ENCODE measurements at places on chromosomes 11 and 22. TPM values are rescaled to one million over a fixed set of nuclear protein-coding genes. Genes with fewer than 3 reads are reported as not detected.

Gene LRRC74B
- total RNA-seq = under 0.01 TPM

Gene SLC17A6
- total RNA-seq = not detected

Gene PANX3
- total RNA-seq = not detected

Gene SLC1A2
- 0.72 TPM for total RNA-seq

Gene HEPHL1
- total RNA-seq = not detected

Gene PATE2
- total RNA-seq = 0.36 TPM

Gene OR5B21
- not detected for total RNA-seq

Gene SLN
- not detected for total RNA-seq

GRCh38 chr11:134587345-134587744 lies 175.3 kb upstream of the B3GAT1 start:
- no peaks in the 10 kb centered on the region for H3K27me3 ChIP-seq
- DNase-seq = peak; percentile 37
- no peak overlapping the region for H3K4me3 ChIP-seq
- no peak overlapping the region for H3K27ac ChIP-seq

GRCh38 chr22:38136607-38137006 lies 26.1 kb upstream of the BAIAP2L2 start:
- H3K36me3 ChIP-seq = no peaks in the 10 kb centered on the region
- peaks cover 13% of the 10 kb centered on the region for H3K4me1 ChIP-seq
- H3K27ac ChIP-seq = no peak overlapping the region
- H3K4me3 ChIP-seq = no peak overlapping the region
- no peaks in the 10 kb centered on the region for H3K27me3 ChIP-seq

DNA sequence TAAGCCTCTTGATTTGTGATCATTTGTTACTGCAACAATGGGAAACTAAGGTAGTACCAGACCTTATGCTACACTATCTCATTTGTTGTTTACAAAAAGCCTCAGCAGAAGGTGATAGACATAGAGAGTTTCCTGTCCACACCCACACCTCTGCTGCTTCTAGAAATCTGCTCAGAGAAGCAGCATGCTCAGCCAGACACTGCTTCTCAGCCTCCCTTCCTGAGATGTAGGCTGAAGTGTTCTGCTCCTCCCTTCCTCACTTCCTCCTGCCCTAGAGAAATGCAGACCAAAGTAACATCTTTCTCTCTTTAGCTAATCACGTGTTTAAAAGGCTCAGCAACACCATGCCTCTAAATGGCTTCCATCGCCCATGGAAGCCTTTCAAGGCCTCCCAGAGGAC lies 88.4 kb downstream of the SLC1A2 start:
- H3K27me3 ChIP-seq = no peaks in the 10 kb centered on the region
- no peaks in the 10 kb centered on the region for H3K36me3 ChIP-seq
- H3K4me3 ChIP-seq = no peak overlapping the region

DNA sequence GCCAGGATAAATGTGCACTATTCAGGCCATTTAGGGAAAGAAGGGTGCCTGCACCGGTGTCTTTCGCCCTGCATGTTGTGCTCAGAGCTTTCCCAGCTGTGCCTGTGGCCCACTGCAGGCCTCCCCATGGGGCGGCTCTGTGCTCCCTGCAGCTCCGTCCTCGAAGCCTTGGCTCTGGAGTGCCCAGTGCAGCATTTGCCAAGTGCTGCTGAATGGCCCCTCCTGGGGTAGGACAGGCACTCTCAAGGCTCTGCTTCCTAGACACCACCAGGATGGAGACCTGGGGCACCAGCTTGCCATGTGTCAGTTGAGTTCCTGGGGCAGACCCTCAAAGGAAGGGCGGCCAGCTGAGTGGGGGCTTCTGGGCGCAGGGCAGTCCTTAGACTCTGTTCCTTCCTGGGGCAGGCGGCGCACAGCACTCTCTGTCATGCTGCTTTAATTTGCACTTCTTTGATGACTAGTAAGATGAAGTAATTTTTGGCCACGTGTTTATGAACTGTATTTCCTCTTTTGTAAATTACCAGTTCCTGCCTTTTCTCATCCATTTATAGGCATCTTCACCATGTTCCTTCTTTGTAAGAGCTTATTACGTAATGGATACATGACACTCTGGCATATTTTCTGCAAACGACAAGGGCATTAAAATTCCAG lies 32.1 kb upstream of the GNB1L start:
- peak; percentile 82 for DNase-seq
- H3K27ac ChIP-seq = peak overlapping the region; percentile 26
- no peaks in the 10 kb centered on the region for H3K27me3 ChIP-seq
- no peak overlapping the region for H3K4me3 ChIP-seq
- H3K4me1 ChIP-seq = peaks cover 24% of the 10 kb centered on the region
- no peaks in the 10 kb centered on the region for H3K36me3 ChIP-seq

- no peak for DNase-seq
- no peak overlapping the region for H3K27ac ChIP-seq
- H3K36me3 ChIP-seq = no peaks in the 10 kb centered on the region
- no peak overlapping the region for H3K4me3 ChIP-seq
- H3K27me3 ChIP-seq = peaks cover 56% of the 10 kb centered on the region
- H3K4me1 ChIP-seq = no peaks in the 10 kb centered on the region
Measured at GRCh38 chr11:114179234-114179941, 116.8 kb upstream of the NNMT start.

DNA sequence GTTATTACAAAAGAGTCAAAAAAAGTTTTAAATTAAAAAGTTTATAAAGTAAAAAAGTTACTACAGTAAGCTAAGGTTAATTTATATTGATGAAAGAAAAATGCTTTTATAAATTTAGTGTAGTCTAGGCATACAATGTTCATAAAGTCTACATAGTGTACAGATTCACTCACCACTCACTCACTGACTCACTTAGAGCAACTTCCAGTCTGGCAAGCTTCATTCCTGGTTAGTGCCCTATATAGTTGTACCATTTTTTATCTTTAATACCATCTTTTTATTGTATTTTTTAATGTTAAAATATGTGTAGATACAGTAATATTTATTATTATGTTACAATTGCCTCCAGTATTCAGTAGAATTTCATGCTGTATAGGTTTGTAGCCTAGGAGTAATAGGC lies 2.6 kb upstream of the MMP10 start:
- H3K27me3 ChIP-seq = no peaks in the 10 kb centered on the region
- no peaks in the 10 kb centered on the region for H3K4me1 ChIP-seq
- no peak overlapping the region for H3K4me3 ChIP-seq
- no peak overlapping the region for H3K27ac ChIP-seq
- no peaks in the 10 kb centered on the region for H3K36me3 ChIP-seq

Measured in osteoblast (primary cell).